ENCODE measurements at places on chromosomes 4 and X.

DNA sequence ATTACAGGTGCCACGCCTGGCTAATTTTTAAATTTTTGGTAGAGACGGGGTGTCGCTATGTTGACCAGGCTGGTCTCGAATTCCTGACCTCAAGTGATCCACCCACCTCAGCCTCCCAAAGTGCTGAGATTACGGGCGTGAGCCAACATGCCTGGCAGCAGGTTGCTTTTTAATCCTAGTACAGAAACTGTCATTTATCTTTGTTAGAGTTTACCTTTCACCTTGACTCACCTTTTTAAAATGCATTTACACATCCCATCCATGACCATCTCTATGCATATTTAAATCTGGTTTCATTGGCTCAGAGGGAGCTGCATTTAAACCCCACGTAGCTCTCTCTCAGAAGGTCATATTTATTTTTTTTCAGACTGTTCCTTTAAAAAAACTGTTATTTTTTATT lies 31.9 kb downstream of the SLC16A2 start:
- no peak for DNase-seq

GRCh38 chr4:133379681-133380438 lies 230.8 kb downstream of the PCDH10 start:
- no peak for DNase-seq

- peak; percentile 80 for DNase-seq
Observed at GRCh38 chr4:117084866-117085701, at the start of gene TRAM1L1. Gene TRAM1L1 (minus strand): TSS chr4:117085576. CDS start chr4:117085393, 183 bp downstream.

DNA sequence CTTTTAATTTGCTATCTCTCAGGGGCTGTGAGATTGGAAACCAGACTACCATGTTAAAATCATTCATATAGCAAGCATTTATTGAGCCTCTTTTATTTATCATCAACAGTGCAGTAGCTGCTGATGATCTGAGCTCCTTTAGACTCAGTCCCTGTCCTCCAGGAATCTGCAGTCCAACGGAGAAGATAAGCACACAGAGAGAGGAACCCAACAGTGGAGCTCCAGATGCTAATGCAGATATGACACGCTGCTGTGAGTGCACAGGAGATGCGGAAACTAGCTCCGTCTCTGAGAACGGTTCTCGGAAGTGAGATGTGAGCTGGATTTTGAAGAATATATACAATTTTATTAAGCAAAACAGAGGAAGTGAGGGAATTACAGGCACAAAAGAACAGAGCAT lies 35.4 kb downstream of the DCHS2 start:
- DNase-seq = no peak

DNA sequence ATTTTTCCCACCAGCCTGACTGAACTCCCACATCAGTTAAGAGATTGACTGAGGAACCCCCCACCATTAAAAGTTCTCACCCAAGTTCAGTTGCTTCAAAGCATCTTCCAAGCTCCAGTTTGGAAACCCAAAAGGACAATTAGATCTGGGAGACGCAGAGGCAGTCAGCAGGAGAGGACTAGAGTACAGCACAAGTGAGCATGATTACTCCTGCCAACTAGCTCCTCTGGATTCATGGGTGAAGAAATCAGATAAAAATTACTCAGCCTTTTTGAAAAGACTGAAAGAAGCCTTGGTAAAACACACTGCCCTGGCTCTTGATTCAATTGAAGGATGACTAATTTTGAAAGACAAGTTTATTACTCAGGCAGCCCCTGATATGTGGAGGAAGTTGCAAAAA lies 297.5 kb downstream of the ADAM29 start:
- DNase-seq = no peak

DNA sequence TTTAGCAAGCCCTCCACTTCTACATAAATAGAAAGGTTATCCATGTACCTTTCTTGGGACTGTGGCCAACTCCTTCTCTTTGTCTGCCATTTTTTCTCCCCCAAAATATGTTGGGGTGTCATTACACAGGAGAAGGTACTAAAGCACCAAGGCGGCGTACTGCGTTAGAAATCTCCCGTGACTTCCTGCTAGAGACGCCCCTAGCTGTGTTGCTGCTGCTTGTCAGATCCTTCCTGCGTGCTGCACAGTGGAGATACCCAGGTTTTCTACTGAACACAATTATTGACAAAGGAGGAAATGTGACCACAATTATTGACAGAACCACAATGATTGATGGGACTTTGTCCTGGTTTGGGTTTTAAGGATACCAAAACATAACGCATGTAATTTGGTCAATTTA lies 97.7 kb downstream of the EFHC2 start:
- no peak for DNase-seq

- no peak for DNase-seq
Observed at GRCh38 chr4:110953898-110954297, 331.0 kb upstream of the PITX2 start.

GRCh38 chr4:721261-722168 lies 15.9 kb downstream of the PCGF3 start:
- DNase-seq = peak; percentile 33

GRCh38 chrX:100874325-100874724 lies at the start of gene NOX1:
Gene NOX1 (minus strand): TSS chrX:100874359. CDS start chrX:100874139, 220 bp downstream.
- DNase-seq = no peak

DNA sequence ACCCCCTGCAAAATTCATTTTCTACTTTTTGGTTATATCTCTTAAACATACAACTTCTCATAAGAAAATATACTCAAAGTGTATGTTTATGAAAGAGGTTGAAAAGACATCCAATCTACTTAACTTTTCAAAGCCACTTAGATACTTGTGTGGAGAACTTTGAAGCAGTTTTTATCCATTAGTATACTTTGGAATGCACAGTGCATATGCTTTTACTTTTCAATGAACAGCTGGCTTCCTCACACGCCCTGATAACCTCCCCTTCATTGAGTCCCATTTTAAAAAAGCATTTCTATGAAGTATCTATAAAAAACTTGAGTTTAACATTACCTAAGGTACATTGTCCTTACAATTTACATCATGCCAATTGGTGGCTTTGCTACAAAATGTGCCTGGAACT lies 73.8 kb downstream of the VEGFC start:
- DNase-seq = no peak

DNA sequence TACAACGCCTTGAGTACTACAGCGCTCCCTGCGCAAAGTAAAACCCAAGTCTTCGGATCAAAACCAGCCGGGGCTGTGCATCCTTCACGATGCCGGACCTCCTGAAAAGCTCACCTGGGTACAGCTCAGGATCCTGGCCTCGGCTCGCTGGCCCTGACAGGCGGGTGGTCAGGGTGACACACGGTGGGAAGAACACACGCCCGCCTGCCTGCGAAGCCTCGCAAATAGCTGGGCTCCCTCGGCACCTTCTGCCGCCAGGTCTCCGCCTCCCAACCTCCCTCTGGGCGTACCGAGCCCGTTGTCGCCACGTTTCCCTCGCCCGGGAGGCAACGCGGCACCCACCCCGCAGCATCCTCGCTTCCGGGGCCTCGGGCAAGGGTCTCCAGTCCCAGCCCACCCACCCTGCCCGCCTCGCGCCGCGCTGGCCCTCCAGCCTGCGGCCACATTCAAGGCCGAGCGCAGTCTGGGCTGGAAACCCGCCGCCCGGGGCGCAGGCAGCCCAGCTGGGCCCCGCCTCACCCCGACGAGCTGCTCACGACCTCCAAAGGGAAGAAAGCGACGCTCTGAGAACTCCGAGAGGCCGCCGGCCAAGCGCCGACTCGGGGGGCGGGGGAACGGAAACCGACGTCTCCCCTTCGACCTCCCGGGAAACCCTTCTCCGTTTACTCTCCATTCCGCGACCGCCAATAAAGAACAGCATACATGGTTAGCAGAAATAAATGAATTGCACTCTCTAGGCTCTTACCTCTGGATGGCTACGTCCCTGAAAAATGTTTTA lies 511 bp downstream of the PPM1K start:
- no peak for DNase-seq

DNA sequence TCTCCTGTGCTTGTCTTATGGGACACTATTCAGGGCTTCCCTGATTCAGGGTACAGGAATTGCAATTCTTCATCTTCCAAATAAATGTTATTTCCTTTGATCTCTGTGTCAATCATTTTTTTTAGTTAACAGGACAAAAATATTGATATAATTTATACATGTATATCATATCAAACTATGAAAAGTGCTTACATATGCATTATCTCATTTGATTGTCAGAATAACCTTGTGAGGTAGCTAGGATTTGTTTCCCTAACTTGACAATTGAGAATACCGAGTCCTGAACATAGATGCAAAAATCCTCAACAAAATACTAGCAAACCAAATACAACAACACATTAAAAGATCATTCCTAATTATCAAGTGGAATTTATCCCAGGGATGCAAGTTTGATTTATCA lies 11.5 kb upstream of the SERPINA7 start:
- DNase-seq = no peak

GRCh38 chr4:118751629-118752323 lies 66.6 kb downstream of the METTL14 start:
- peak; percentile 86 for DNase-seq

- no peak for DNase-seq
Observed at GRCh38 chr4:40848251-40848650, 98.5 kb downstream of the NSUN7 start.

GRCh38 chr4:76902233-76902890 lies 4.4 kb upstream of the SOWAHB start:
- DNase-seq = no peak

GRCh38 chr4:22850630-22851029 lies 157.9 kb downstream of the GBA3 start:
- DNase-seq = no peak

DNA sequence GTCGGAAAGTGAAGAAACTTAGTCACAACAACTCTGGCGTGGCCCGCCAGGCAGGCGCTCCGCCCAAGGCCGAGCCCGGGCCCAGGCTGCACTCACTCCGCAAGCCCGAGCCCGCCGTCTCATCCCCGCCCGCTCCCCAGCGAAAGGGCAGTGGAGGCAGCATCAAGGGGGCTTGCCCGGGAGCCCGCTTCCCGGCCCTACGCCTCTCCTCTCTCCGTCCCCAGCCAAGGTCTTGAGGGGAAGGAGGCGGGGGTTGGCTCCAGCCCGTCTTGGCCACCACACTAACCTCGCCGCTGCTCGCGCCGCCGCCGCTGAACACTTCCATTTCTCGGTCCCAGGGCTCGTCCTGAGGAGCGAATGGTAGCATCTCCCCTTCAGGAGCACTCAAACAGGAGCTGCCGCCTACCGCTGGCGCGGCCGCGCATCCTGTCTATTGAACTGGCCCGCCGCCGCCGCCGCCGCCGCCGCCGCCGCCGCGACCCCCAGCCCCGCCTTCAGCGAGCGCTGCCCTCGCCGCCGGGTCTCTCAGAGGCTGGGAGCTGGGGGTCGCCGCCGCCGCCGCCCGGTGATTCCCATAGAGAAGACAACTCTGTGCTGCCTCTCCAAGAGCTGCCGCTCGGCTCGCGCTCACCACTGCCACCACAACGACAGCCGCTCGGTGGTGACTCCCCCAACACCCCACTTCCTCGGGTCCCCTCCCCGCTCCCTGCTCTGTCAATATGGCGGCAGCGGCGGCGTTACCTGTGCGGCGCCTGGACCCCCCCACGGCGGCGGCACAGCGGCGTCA lies at the start of gene RPS6KA6:
Gene RPS6KA6, minus strand, starts transcription at position 667 of the 787 bp plus-strand sequence. Its CDS starts 300 bp downstream, at position 367.
- DNase-seq = peak; percentile 30

DNA sequence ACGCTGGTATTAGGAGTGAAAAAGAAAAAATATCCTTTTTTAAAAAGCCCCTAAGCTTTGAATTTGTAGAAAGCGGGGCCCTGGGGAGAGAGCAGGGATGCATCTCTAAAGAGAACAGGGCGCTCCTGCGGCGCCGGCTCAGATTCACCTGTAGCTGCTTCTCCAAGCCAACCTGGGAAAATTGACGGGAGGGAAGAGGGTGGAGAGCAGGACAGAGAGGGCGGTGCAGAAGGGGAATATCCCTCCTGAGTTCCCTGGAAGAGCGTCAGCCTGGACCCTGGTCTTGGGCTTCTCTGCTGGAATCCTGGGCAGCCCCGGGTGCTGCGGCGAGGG lies 776 bp upstream of the SOWAHD start:
- DNase-seq = no peak
